Umbilical cord (tissue), 2 donors: ENCODE measurements at places on chromosomes 1 and 21. TPM values are rescaled to one million over a fixed set of nuclear protein-coding genes. Genes with fewer than 3 reads are reported as not detected.

- DNase-seq, result no peak
Observed at GRCh38 chr1:209616366-209617046, 33.0 kb downstream of the CAMK1G start.

- DNase-seq, result no peak
Observed at GRCh38 chr1:226610671-226611070, 62.1 kb downstream of the STUM start.

GRCh38 chr1:98897479-98897878 is 107.2 kb downstream of the PLPPR5 start:
- DNase-seq, result no peak

- DNase-seq, result no peak
Observed at GRCh38 chr1:211361202-211361601, 34.6 kb downstream of the TRAF5 start.

GRCh38 chr1:243443557-243443956 is 187.7 kb downstream of the SDCCAG8 start:
- no peak for DNase-seq

DNA sequence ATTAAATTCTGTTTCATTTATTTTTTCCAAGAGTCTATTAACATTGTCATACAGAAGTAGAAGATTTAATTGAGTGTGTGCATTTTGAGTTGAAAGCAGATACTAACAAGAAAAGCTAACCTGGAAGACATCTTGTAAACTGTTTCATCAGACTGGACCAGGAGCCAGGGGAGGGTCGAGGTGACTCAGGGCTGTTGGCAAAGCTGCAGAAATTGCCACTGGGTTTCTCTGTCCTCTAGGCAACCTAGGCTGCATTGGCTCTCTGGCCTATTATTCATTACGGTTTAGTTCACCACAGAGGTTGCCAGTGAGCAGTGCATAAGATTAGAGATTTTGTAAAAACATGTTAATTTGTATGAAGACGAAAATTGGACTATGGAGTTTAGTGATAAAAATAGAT is 27.5 kb downstream of the ERG start:
- no peak for DNase-seq

- no peak for DNase-seq
Observed at GRCh38 chr1:232333419-232333767, 296.5 kb downstream of the SIPA1L2 start.

- DNase-seq, result no peak
Observed at GRCh38 chr1:64167176-64167575, 36.2 kb upstream of the UBE2U start.

- no peak for DNase-seq
Observed at GRCh38 chr1:89041119-89041641, 18.5 kb upstream of the GBP3 start.

- no peak for DNase-seq
Observed at GRCh38 chr1:167987174-167987573, 50.3 kb upstream of the MPC2 start.

- no peak for DNase-seq
Observed at GRCh38 chr1:248589334-248589733, 8.2 kb downstream of the OR2T10 start.

GRCh38 chr1:94832446-94832845 is 12.3 kb downstream of the SLC44A3 start:
- DNase-seq, result no peak

DNA sequence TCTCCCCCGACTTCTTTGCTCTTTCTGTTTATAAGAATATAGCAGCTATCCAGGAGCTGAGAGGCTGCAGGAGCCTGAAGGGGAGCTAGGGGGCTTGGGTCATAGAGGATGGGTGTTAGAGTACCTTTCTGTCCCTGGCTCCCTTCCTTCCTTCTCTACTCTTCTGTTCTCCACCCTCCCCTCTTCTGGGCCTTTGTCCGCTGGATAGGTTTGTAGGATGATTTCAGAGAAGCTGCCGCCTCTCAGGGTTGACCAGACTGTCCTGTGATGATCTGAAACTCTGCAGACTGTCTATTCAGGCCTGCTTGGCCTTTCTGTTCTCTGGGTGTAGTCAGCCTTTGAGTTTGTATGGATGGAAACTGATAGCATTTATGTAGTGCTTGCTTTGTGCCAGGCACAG is 26.3 kb downstream of the PPFIA4 start:
- peak; percentile 70 for DNase-seq

GRCh38 chr1:225468270-225469020 is 40.6 kb upstream of the LBR start:
- DNase-seq, result no peak

GRCh38 chr1:207966521-207966920 is 55.6 kb upstream of the CD34 start:
- DNase-seq, result no peak

GRCh38 chr1:153288634-153289275 is 24.0 kb downstream of the PGLYRP3 start:
- no peak for DNase-seq

DNA sequence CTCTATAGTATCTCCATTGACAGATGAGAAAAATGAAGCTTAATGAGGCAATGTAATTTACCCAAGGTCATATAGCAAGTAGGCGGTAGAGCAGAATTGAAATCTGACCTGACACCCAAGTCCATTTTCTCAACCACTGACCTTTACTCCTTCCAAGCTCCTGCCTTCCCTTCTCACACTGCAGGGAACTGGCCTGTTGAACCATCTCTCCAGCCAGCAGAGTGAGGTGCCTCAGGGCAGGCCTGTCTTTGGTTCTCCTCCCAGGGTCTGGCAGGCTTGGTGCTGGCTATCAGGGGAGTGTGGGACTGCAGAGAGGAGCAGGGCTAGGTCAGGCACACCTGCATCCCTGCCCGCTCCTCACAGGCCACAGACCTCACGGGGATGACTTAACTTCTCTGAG is 126.8 kb downstream of the BEND5 start:
- no peak for DNase-seq

- DNase-seq, result no peak
Observed at GRCh38 chr1:222996310-222996975, 146.6 kb downstream of the TLR5 start.

DNA sequence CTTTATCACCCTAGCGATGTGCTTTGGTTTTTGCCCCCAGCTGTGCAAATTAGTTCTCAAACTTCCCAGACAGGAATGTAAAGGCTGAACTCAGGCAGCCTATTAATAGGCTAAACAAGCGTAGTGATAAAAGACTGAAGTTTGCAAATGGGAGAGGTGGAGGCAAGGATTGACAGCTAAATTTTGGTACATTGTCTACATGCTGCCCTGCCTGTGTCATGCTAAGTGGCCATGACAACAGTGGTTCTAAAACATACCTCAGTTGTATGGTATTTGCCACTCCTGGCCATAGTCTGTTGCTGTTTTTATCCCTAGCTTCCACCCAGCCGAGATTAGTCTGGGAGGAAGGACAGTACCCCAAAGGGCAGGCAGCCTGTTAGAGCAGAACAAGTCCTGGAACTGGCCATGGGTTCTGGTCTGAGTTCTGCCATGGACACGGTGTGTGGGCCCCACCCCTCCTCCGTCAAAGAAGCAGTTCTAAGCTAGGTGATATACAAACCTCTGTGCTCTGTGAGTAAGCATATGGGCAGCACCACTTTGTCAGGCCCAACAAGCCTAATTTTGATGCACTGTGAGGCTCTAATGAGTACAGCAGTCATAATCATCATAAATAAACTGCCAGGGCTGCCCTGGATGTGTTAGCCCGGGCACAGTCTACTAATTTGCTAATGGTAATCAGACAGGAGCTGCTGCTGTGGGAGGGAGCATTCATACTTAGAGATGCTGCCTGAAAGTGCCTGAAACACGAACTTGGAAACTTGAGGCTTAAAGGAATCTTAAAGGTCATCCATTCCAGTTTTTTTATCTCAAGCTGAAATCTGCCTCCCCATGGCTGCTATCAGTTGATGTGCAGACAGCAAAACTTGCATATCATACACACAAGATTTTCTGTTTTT is 177.1 kb downstream of the HHAT start:
- no peak for DNase-seq

DNA sequence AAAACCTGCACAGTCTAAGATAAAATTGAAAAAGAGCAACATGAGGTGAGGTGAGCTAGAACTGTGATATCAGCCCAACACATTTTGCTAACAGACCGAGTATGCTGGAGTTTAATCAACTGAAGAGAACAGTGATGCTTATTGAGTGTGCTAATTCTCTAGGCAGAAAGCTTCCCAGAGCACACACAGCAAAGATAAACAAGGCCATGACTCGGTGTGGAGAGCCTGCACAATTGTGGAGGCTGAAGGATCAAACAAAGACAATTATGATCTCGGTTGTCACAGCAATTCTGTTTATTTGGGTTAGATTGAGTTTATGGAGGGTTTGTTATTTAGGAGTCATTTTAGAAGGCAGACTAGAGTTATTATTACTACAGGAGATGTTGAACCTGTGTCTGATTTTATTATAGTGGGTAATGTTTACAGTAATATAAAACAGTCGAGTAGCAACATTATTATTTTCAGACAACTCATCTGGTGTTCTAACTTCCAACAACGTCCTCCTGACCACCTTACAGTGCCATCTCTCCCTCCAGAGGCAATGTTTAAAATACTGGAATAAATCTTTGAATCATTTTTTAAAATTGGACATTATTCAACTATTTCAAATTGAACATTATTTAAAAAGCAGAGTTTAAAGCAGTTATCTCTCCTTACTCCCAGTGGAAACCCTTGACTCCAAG is 40.2 kb downstream of the DPT start:
- no peak for DNase-seq

DNA sequence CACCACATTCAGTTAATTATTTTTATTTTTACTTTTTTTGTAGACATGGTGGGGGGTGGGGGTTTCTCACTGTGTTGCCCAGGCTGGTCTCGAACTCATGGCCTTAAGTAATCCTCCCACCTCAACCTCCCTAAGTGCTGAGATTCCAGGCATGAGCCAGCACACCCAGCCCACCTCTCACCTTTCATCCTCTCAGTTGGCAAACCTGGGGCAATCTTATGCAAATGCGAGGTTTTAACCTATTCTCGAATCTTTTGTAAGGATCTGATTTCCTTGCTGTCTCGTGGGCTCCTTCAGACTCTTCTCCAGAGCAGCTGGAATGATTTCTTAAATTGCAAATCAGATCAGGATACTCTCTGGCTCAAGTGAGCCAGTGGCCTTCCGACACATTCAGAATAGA is 7.1 kb upstream of the SLC2A7 start:
- no peak for DNase-seq

DNA sequence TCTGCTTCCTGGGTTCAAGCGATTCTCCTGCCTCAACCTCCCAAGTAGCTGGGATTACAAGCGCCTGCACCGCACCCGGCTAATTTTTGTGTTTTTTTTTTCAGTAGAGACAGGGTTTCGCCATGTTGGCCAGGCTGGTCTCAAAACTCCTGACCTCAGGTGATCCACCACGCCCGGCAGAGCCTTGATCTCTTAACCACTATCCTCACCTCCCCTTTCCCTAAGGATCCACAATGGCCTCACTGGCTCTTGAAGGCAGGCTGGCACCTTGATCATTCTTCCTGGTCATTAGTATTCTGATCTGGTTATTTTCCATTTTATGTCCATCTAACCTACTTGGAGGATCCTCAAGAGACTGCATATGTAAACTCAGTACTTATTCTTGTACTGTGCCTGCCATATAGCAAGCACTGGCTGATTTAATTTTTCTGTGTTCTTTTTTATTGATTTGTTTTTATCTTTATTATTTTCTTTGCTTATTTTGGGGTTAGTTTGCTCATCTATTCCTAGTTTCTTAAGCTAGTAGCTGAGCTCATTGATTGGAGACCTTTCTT is 6.3 kb downstream of the RCC1 start:
- DNase-seq, result no peak

GRCh38 chr1:36286802-36287201 is 19.4 kb upstream of the SH3D21 start:
- no peak for DNase-seq

DNA sequence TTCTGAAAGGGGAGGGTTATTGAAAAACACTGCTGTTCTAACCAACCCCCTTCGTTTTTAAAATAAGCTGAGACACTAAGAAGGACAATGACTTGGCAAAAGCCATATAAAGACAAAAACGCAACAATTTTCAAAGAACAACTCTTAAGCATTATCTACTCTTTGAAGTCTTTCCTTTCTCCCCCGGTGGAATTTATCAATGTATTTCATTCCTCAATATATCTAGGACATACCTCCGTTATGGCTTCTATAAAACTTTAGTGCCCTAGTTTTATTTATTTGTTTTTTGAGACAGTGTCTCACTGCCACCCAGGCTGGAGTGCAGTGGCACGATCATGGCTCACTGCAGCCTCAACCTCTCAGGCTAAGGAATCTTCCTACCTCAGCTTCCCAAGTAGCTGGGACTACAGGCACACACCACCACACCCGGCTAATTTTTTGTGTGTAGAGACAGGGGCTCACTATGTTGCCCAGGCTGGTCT is 3.2 kb downstream of the NRDC start:
- DNase-seq, result no peak

- DNase-seq, result peak; percentile 4
Observed at GRCh38 chr1:207495801-207496792, at the start of gene CR1. Gene CR1 (plus strand): TSS chr1:207496157. CDS start chr1:207496268, 111 bp downstream.

- no peak for DNase-seq
Observed at GRCh38 chr21:46363698-46364097, 39.7 kb downstream of the PCNT start.

GRCh38 chr21:33007747-33008146 is 18.0 kb upstream of the OLIG2 start:
- no peak for DNase-seq

DNA sequence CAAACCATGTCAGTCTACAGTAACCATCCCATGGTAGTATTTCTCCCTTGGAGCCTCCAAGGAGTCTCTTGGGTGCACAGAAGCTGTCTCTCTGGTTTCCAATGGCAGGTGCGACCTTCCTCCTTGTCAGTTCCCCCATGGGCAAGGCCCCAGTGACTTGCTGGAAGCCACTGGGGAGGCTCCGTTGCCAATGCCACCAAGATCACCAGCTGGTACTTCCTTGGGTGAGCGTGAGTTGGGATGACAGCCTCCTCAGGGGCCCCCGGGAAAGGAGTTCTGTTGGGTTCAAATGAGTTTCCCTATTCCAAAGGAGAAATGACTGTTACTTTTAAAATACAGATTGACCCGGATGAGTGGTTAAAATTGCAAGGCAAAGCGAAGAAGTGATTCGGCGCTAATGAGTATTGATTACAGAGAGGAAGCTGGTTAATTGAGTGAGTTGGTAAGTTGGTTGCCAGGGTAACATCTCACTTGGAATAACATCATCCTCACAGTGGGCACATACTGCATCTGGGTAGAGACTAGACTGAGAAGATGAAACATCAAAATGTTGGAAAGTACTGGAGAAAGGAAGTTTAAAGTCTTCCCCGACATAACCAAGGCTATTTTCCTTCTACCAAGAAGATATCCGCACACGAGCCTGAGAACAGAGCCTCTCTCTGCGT is 53.0 kb upstream of the LAPTM5 start:
- DNase-seq, result no peak

- no peak for DNase-seq
Observed at GRCh38 chr1:31681415-31681814, 22.4 kb downstream of the COL16A1 start.

Gene GJB4
- 0.24 TPM for total RNA-seq

Gene C1orf94
- 0.72 TPM for total RNA-seq

Gene CCDC28B
- 7.2 TPM for total RNA-seq

Gene ATP6V1G3
- total RNA-seq, result 3.4 TPM

Gene ADAMTS1
- 211 TPM for total RNA-seq

Gene TNNI3K
- 12.5 TPM for total RNA-seq

Gene HCRTR1
- 6.7 TPM for total RNA-seq

Gene PLA2G2D
- not detected for total RNA-seq

Gene ANGPTL7
- total RNA-seq, result 0.24 TPM

Gene PRAMEF33
- not detected for total RNA-seq
